ENCODE measurements at places on chromosomes 1 and 21.

GRCh38 chr1:41783189-41783639 is 135.5 kb downstream of the HIVEP3 start:
- DNase-seq: no peak

- DNase-seq: no peak
Observed at GRCh38 chr1:221712198-221712684, 29.6 kb downstream of the DUSP10 start.

DNA sequence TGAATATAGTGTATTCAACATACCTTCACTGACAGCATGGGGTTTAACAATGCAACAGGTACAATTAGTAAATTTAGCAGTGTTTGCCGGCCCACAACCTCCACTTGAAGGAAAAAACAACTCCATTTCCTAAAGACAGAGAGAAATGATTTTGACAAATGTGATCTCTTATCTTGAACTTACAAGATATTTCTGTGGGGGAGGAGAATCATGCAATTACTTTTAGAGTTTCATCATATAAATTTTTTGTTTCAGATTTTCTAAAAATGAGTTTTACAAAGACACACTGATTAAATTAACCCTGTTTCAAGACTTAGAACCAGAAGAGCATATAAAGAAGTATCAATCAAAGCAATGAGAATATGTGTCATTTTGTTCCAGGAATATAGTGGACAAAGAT is 80.3 kb downstream of the NME7 start:
- DNase-seq: no peak

DNA sequence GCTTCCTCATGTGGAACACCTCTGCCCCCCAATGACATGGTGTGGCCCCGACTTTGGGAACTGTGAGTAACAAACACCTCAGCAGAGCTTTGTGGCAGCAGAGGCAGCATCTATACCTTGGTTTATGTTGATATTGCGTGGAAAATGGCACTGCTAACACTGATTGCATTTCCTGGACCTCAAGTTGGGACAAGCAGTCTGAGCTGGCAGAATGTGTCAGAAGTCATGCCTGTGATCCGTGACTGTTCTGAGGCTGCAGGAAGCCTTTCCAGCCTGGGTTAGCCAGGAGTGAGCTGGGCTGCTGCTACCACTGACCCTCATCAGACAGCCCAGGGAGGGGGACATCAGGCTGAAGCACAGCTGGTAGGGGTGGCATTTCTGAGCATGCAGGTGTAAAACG is 268.5 kb downstream of the KCNJ6 start:
- DNase-seq: no peak

- DNase-seq: no peak
Observed at GRCh38 chr1:109454497-109455133, 11.7 kb upstream of the SYPL2 start.

GRCh38 chr1:110443451-110443850 is 7.5 kb upstream of the PROK1 start:
- DNase-seq: no peak

GRCh38 chr1:54970901-54971300 is 9.5 kb upstream of the TMEM61 start:
- DNase-seq: no peak

- DNase-seq: no peak
Observed at GRCh38 chr1:209503196-209503595, 80.3 kb upstream of the CAMK1G start.

Data from GM12892 (cell line).